ENCODE measurements at places on chromosomes 1 and 21.

DNA sequence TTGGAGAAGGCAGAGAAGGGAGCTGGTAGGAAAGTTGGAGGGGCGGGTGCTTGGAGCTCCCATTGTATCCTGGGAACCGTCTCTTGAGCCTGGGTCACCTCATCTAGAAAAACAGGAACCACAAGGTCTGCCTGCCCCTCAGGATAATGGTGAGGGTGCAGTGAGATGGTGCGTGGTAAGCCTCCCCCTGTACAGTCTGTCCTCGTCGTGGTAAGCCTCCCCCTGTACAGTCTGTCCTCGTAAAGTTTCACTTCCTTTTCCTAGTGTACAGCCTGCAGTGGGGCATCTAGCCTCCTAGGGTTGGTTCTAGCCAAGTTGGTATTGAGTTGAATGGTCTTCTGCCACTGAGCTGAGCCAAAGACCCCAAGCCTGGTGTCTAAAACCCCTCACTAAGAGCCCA is 66.5 kb upstream of the IGSF21 start:
- DNase-seq: no peak

- DNase-seq: no peak
These were observed 772 bp downstream of the ADAM15 start for GRCh38 chr1:155051777-155052398.

DNA sequence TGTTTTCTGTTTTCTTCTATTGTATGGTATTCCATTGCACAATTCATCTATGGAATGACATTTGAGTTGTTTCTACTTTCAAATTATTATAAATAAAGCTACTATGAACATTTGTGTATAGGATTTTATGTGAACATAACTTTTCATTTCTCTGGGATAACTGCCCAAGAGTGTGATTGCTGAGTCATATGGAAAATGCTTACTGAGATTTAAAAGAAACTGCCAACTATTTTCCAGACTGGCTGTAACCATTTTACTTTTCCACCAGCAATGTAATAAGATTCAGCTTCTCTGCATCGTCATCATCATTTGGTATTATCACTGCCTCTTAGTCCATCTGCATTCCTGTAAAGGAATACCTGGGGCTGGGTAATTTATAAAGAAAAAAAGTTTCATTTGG is 779.6 kb upstream of the PRMT6 start:
- peak; percentile 63 for DNase-seq

GRCh38 chr1:98316286-98316905 is 345.1 kb upstream of the SNX7 start:
- DNase-seq: no peak

GRCh38 chr1:236736761-236737160 is 50.5 kb downstream of the ACTN2 start:
- DNase-seq: no peak

- DNase-seq: no peak
These were observed 30.4 kb downstream of the TFAP2E start for GRCh38 chr1:35603468-35603867.

DNA sequence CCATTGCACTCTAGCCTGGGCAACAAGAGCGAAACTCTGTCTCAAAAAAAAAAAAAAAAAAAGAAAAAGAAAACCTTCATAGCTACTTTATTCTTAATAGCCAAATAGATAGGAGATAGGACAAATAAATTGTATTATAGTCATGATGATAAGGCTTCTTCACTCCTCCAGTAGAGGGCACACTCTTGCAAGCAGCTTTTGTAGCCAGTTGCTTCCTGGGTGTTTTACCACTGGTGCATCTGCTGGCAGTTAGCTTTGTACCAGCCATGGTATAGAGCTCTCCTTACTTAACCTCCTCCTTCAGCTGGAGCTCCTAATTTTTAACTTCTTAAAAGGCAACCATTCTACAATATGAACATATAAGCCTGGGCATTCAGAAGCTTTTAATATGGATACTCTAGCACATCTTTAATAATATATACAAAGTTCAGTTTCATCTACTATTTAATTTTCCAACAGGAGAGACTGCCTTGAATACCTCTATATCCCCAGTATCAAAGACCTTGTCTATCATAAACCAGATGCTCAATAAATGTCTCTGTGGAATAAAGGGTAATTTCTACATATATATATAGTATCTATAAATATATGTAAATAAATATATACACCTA is 35.8 kb downstream of the EVI5 start:
- no peak for DNase-seq

DNA sequence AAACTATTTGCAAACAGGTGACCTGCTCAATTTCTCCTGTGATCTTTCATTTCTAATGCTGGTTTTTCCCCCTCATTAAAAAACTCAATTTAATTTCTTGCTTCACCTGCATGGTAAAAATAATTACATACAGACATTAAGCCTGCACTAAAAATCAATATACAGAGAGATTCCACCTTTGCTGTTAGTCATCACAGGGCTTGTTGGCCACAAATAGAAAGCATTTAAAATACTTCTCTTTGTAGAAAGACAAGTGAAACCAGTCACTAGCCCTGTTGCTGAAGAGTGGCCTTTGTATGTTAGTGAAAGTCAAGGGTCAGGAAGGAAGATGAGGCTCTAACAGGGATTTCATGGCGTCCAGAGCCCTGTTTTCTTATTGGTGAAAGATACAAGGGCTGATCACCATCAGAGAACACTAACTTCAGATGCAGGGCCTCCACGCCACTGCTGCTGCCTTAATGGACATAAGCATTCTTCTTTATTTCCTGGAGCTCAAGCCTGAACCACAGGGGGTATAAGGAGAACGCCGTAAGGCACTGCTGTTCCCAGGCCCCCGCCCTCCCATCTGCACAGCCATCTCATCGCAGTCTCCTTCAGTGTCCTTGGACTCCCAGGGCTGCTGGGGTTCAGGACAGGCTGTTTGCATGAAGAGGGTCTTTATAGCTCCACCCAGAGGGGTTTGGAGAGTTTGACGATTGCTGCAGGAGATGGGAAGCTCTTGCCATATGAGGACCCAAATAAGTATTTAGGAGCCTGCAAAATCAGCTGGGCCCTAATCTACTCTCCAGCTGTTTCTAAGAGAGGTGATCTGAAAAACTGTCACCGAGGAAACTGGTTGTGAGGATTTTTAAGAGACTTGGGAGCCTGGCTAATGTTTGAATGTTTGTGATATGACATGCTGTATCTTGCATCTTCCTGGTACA is 117.3 kb upstream of the IRF2BP2 start:
- DNase-seq: no peak

GRCh38 chr1:239647964-239648632 is 261.7 kb downstream of the CHRM3 start:
- DNase-seq: no peak

GRCh38 chr1:50423670-50424000 is 392 bp upstream of the DMRTA2 start:
- DNase-seq: no peak

- DNase-seq: peak; percentile 38
These were observed 91.1 kb upstream of the RGS4 start for GRCh38 chr1:162977944-162978568.

DNA sequence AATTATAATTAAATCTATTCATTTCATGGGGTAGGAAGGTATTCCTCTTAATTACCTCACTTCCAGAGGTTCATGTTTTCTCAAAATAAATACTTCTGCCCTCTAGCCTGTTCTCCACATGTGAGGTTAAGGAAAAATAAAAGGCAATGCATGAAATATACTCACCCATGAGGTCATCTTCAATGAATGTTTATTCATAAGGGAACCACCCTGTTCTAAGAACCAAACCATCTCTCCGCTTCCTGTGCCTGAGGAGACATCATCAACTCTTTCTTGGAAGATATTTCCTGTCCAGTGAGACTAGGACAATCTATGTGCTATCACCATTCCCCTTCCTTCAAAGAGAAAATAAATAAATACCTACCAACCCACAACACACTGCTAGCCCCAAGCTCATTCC is 513.7 kb upstream of the PLXNA2 start:
- no peak for DNase-seq

- no peak for DNase-seq
These were observed 39.6 kb downstream of the SDC3 start for GRCh38 chr1:30868833-30869435.

GRCh38 chr1:201504799-201505502 is 2.0 kb downstream of the CSRP1 start:
- DNase-seq: no peak

DNA sequence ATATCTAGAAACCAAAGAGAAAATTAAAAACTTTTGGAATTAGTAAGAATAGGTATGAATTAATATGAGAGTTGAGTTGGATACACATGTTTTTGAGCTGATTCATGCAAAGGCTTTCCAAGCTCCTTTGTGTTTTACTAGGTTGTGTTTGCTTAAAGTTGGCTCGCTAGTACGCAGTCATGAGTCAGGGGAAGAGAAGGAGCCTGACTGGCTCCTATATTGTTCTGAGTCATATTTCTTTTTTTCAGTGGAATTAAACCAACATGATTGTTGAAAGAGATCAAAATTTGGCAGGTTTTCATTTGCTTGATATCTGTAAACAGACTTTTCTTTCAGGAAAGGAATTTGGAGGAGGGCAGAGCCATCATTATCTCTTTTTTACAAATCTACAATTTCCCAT is 66.7 kb downstream of the MAGI3 start:
- peak; percentile 87 for DNase-seq

GRCh38 chr1:78102082-78102481 is 56.3 kb downstream of the GIPC2 start:
- peak; percentile 63 for DNase-seq

DNA sequence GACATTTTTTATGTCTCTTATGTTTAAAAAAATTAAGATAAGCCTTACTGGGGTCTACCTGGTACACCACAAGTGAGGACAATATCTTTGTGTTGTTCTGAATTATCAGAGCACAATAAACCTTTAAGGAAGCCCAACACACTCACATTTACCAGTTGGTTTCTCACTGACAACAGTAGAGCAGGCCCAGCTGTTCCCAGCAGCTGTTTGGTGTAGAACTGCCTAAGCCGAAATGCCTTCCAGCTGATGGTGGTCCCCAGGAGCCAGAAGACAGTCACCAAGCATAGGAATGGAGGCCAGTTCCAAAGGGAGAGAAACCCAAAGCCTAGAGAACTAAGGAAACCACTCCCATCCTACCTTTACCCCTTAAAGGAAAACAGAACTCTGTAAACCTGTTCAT is 428.6 kb upstream of the CAMK1G start:
- DNase-seq: no peak

- no peak for DNase-seq
These were observed 13.1 kb upstream of the PRRC2C start for GRCh38 chr1:171472183-171472647.

DNA sequence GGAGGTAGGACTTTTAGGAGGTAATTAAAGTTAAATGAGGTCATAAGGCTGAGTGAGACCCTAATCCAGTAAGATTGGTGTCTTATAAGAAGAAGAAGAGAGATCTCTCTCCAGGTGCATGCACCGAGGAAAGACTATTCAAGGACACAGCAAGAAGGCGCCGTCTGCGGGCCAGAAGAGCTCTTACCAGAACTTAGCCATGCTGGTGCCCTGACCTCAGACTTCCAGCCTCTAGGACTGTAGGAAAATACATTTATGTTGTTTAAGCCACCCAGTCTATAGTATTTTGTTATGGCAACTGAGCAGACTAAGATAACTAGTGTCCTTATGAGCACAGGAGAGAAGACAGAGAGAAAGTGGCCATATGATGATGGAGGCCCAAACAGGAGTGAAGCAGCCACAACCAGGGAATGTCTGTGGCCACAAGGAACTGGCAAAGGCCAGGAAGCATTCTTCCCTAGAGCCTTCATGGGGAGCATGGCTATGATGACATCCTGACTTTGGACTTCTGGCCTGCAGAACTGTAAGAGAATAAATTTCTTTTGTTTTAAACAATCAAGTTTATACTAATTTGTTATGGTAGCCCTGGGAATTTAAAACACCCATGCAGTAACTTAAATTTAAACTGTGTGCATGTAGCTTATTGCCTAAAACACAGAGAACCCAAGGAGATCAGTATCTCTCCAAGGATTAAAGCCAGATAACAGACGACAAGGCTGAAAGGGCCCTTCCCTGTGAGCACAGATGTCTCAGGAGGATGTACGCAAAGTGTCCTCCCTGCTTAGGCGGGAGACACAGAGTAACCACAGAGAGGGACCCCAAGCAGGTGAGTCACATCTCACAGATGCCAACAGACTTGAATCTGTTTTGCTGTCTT is 9.9 kb upstream of the CD58 start:
- DNase-seq: no peak

GRCh38 chr1:113694910-113695309 is 64.4 kb downstream of the PHTF1 start:
- no peak for DNase-seq

DNA sequence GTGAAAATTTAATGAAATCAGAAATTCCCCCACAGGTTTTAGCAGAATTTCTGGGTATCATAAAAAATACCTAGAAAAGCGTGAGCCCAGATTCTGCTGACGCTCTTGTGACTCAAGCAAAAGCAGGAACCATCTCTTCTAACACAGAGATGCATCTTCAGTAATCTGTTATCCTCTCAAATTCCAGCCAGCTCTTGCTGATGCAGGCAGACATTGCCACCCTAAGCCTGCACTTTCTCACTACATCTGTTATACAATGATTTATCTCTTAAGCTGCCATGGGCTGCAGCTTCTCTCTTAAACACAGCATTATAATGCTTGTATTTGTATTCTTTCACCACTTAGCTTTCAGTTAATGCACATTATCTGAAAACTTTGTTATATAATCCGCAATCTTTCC is 113.0 kb upstream of the RGS1 start:
- no peak for DNase-seq

DNA sequence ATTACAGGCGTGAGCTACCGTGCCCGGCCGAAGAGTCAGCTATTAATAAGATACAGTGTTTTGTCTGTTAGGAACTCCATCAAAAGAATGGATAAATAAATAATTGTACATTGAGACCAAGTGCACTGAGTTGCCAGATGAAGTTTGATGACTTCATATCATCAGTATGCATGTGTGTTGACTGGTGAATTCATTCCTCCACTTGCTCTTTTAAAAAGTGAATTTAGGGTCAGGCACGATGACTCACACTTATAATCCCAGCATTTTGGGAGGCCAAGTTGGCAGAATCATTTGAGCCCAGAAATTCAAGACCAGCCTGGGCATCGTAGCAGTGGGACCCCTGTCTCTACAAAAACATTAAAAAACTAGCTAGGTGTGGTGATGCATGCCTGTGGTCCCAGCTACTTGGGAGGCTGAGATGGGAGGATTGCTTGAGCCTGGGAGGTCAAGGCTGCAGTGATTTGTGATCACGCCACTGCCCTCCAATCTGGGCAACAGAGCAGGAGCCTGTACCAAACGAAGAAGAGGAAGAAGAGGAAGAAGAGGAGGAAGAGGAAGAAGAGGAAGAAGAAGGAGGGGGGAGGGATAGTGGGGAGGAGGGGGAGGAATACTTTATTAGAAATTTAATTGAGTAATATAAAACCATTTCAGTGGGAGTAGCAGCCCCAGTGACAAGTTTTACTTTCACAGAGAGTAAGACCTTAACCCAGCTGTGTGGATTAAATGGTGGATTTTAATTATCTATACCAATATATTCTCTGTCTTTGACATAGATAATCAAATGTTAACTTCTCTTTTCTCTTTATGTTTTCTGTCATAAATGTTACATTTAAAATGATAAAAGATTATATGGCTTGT is 74.9 kb downstream of the CCDC18 start:
- DNase-seq: peak; percentile 42

DNA sequence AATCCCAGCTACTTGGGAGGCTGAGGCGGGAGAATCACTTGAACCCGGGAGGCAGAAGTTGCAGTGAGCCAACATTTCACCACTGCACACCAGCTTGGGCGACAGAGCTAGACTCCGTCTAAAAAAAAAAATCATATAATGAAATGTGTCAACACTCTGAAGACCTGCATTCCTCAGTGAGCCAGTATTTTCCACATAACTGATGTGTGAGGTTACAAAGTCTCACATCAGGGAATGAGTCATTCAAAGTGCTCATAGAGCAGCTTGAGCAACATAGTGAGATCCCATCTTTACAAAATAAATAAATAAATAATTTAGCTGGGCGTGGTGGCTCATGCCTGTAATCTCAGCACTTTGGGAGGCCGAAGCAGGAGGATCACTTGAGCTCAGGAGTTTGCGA is 65.5 kb downstream of the CASZ1 start:
- peak; percentile 56 for DNase-seq
